ENCODE measurements at places on chromosomes 7 and 10. TPM values are rescaled to one million over a fixed set of nuclear protein-coding genes. Genes with fewer than 3 reads are reported as not detected.

MEIG1 gene
- total RNA-seq, result 1.1 TPM

DNA sequence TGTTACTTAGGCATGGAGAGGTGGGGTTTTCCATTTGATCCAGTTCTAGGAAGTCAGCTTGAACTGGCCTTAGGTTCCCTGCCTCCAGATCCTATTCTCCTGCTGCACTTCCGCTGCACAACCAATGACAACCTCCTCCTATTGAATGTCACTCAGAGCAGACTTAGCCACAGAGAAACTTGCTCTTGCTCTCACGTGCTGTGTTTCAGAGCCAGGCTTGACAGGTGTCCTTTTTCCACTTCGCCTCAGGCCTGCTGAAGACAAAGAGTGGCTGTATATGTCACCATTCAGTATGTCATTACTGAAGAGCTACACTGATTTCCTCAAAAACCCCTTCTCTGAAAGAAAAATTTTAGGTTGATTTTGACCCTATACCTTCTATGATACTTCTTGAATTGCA is 115.4 kb upstream of the ETV1 start:
- no peak for DNase-seq

GDF10 gene
- not detected for total RNA-seq

SVOPL gene
- 1.2 TPM for total RNA-seq

GRCh38 chr7:68158686-68159295 is 1162.2 kb downstream of the TYW1 start:
- no peak for DNase-seq

GRCh38 chr10:70594161-70594560 is 8.4 kb downstream of the PRF1 start:
- no peak for DNase-seq

INA gene
- 0.48 TPM for total RNA-seq

GRCh38 chr10:21437770-21438382 is 87.6 kb downstream of the SKIDA1 start:
- DNase-seq, result no peak

GRCh38 chr7:137583172-137583571 is 239.6 kb upstream of the PTN start:
- DNase-seq, result no peak

DNA sequence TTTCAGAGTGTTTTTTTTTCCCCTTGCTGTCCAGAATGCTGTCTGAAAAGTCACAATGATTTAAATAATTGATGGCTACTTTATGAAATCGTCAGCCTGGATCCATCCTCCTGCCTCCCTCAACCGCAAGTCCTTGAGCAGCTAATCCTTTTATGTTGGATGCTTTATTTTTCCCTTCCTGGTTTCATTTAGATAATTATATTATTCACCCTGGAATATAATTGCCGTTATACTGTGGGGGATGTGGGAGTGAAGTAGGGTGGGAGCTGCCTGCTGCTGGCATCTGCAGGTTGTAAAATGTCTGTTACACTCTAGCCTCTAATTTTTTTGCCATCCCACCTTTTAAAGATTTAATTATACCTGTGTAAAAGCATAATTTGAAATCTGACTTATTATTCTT is 290.5 kb upstream of the LRGUK start:
- DNase-seq, result no peak

DPCD gene
- 35.9 TPM for total RNA-seq
